ENCODE measurements at places on chromosomes 5 and 9.

DNA sequence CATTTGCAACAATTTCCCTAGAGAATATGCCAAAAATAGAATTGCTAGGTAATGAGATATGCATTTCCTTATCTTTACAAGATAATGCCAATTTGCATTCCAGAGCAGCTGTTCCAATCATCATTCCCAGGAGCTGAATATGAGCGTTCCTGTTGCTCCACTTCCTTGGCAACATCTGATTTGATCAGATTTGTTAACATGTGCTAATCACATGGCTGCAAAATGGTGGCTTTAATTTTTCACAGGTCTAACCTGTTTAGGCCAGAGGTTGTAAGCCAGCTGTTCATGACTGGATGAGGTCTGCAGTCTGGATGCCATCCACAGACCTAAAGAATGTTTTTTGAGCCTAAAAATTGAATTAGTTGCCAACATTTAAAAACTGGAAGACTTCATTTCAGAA is 220.7 kb upstream of the IL12B start:
- DNase-seq, result no peak

DNA sequence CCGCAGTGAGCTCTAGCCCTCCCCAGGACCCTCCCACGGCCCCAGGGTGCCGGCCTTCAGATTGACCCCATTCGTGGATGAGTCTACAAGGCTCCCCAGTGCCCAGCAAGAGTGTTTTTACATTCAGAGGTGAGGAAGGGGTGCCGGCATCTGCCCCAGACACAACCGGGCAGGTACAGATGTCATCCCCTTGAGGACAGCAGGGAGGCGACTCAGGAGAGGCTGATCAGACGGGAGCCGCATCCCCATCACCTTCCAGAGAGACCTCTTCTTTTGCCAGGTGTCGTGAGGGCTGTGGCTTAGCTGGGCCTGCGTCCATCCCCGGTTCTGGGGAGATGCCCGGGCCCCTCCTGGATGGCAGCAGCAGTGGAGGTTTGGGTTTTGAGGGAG is 4.3 kb upstream of the LRRC14B start:
- no peak for DNase-seq

- no peak for DNase-seq
Measured at GRCh38 chr5:65307931-65308330, 173.8 kb downstream of the ADAMTS6 start.

DNA sequence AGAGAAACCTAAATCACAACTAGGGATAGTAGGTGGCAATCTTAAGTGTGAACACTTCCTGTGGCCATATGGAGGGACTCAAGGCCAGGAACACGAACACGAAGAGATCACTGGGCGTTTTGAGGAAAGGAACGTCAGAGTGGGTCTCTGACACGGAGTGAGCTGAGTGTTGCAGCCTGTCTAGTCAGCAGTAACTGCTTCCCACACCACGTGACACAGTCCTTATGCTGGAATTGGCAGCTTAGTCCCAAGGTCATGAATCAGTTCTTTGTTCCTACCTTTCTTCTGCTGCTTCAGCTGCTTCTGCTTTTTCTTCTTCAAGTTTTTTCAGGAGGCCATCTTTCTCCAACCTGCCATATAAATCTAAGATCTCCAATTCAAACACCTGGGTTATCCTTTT is 18.2 kb downstream of the SPACA9 start:
- DNase-seq, result no peak

DNA sequence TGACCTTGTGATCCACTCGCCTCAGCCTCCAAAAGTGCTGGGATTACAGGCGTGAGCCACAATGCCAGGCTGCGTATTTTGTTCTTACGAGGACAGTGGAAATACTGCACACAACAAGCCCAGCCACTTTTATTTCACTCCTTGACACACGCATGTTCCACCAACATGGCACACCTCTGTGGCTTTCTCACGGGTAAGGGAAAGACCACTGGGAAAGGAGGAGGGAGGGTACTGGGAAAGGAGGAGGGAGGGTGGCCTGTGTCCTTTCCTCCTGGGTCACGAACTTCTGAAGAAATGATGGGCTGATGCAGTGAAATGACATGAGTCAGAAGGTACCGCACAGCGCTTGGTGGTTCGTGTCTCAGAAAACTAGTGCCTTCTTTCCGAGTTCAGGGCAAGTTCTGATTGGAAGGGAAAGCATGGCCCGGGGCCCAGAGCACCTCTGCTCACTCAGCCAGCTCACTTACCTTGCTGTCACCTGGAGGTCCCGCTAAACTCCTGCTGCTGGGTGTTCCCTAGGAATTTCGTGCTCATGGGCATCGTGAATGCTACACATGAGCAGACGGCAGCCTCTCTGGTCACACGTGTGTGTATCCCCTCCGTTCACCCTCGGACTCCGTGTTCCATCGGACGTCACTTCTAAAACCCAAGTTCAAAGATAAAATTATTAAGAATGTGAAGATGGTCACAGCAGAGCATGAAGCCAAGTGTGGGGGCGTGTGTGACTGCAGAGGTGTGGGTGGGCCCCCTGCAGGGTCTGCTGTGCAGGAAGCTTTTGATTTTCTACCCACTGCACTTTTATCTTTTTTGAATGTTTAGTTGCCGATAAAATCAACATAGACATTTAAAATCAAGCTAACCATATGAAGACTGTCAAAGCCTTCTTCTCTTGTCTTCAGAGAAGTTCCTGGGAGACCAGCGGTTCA is 42.9 kb downstream of the LAMC3 start:
- no peak for DNase-seq

GRCh38 chr5:158802941-158803341 is 296.8 kb downstream of the EBF1 start:
- DNase-seq, result no peak

GRCh38 chr5:36066540-36067210 is at the start of gene UGT3A2:
UGT3A2 (minus strand) TSS chr5:36066882; CDS start chr5:36066789, 93 bp downstream.
- DNase-seq, result no peak
